ELR (cell line): ENCODE measurements at places on chromosomes 6 and 20.

GRCh38 chr6:167796192-167796981 lies 30.3 kb upstream of the AFDN start:
- no peak for DNase-seq

DNA sequence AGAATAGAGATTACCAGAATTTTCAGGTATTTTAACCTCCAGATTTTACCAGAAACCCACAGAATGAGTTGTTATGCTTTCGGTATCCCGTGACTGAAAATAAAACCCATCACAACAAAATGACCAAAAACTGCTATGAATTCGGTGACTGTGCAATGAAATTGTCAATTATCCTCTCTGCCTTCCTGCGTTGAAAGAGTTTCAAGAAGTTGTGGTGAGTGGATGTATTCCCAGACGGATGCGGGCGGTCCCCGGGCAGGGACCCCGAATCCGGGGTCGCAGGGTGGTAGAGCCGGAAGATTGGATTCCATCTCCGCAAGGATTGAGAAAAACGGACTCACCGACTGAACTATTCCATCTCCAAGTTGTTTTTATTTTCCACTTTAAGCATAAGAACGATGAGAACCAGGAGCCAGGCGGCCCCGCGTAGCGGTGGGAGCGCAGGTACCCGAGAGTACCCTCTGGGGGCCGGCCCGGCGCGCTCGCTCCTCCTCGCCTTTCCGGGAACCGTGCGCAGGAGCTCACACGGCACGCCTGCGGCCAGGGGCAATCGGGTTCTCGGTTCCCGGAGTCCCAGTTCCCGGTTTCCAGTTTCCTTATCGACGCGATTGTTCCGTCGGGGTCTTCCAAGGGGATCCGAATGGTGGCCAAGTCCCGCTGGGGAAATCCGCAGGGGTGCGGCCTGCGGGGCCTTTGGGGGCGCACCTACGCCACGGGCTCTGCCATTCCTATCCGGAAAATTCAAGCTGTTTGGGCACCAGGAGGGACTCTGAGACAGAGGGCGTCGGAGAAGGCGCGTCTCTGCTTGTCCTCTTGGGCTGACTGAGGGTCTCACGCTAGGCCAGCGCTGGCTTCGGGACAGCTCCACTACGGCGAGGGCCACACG lies 104.9 kb upstream of the PRDM1 start:
- no peak for DNase-seq

DNA sequence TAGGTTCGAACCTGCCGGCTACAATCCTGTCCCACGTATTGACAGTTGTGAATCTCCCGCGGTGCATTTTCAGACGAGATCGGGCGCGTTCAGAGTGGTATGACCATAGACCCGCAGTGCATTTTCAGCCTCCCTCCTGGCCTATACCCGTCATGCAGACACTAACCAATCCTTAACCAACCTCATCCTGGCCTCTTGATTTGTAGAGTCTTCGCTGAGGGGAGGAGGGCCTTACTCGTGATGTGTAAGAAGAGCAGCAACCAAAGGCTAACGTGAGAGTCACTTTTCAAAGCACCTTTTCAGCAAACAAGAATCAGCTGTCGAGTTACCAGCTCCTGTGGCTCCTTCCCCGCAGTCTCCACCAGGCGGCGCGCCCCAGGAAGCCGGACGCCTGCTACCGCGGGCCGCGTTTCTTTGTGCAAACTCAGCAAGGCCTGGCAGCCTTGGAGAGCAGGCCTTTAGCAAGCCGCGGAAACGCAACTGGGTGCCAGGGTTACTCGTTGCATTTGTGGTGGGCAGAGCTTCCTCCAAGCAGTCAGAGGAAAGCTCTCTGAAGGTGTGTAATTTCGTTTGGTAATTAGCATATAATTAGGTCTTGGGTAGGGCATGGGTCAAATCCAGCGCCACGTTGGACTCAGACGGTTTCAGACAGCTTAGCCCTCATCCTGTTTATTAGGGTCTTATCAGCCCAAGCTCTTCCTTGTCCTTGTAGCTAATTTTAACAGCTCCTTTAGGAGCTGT lies 139.8 kb downstream of the OR2B2 start:
- peak; percentile 87 for DNase-seq

DNA sequence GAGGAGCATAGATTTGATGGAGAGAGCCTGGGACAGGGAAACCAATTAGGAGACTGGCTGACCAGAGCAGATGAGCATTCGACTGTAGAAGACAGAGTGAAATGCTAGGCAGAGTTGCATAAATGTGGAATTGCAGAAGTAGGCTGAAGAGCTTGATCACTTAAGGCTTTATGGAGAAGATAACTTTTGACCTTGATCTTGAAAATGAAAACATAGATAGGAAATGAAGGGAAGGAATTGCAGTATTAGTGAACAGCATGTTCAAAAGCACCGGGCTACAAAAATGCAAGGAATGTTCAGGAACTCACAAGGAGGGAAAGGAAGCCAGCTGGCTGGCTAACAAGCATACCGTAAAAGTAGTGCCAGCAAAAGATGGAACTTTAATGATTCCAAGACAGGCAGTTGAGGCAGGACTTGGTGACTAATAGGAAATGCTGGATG lies 20.5 kb upstream of the LTV1 start:
- DNase-seq = peak; percentile 22

DNA sequence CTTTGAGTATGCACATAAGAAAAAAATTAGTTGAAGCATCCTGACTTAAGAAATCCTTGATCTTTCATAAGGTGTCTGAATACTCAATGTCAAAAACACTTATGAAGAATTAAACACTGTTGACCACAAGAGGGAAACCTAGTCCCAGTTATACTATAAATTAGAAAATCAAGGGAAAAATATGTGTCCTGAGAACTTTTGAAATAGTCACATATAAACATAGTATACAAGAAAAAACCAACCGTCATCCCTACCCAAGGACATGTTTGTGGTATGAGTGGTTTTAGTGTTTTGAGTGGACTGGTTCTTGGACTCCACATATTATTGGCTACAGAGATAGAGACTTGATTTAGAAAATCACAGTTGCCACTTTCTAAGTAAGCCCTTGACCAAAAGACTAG lies 7.6 kb upstream of the HLA-DRA start:
- DNase-seq = peak; percentile 55

DNA sequence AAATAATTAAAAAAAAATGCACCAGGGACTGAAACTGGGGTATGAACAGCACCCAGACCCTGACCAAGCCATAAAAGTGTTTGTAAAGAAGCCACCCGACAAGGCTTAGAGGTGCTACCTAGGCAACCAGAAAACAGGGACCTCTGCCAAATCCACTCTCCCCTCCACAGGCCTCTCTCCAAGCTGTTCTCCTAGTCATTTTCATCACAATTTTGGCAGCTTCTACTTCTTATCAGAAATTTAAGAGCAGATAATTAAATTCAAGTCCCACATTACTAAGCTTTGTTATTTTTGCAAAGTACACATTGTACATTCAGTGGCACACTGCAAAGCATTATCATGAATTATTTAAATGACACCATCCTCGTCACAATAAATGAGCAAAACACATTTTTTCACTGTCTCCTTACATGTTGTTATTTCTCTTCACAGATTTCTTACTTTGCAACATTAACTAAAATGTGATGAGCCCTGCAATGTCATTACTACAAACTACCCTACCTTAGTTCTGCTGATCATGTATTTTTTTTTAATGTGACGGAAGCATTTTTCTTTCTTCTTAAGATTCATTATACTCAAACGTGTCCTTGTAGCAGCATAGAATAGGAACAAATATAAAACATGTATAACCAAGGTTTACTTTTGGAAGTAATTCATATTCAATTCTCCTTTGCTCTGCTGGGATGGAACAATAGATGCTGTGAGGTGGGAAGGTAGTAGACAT lies 38.1 kb downstream of the ECT2L start:
- DNase-seq = no peak

DNA sequence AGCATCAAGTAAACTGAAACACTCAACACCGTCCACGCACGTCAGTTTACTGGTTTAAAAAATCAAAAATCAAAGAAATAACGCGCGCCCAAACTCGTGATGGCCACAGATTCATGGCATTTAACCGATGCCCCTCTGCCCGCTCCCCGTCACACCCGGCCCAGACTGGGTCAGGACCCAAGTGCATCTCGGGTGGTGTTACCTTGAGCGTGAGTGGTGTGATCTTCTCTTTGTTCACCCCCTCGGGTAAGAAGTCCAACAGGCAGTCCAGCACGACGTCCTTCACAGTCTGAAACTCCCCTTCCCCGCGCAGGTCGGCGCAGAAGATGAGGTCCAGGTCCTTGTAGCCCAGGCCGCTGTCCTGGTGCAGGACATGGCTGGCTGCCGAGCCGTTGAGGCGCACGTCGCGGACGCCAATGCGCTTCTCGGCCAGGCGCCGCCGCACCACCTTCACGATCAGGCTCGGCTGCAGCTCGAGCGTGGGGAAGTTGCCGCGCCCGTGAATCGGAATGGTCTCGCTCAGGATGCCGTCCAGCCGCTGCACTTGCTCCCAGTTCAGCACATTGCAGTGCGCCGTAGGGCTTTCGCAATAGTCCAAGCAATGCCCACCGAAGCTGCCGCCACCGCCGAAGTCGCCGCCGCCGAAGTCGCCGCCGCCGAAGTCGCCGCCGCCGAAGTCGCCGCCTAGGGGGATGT lies 945 bp downstream of the TENT5A start:
- peak; percentile 62 for DNase-seq

DNA sequence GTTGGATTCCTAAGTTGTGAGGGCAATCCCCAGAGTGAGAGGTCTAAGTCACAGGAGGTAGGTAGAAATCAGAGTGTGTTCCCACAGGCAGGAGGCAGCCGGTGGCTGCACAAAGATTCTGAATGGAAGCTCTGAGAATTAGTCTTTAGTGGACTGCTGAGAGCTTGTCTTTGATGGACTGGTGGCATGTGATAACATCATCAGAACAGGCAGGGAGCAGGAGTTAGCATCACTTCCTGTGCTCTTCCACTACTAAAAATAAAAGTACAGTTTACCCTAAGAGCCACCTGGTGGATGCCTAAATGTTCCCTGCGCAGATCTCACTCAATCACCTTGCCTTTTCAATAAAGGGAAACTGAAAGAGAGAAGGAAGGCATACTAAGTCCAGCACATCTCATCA lies 294.6 kb upstream of the POU3F2 start:
- no peak for DNase-seq

DNA sequence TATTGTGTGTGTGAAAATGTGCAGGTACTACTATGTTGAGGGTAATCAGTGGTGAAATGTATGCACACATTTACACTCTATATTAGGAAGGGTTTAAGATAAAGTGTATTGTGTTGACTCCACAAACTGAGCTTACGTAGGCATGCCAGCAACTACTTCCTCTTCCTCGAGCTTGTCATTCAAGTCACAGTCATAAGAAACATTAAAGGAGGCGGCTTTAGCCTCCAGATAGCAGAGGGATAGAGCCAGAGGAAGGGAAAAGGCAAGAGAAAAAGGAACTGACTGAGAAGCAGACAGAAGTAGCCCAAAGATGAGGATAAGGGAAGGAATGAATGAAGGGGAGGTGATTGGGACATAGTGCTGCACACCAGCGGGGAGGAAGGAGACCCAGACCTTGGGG lies 55.2 kb downstream of the SMLR1 start:
- no peak for DNase-seq

GRCh38 chr6:137788248-137788647 lies 78.8 kb upstream of the TNFAIP3 start:
- DNase-seq = no peak

DNA sequence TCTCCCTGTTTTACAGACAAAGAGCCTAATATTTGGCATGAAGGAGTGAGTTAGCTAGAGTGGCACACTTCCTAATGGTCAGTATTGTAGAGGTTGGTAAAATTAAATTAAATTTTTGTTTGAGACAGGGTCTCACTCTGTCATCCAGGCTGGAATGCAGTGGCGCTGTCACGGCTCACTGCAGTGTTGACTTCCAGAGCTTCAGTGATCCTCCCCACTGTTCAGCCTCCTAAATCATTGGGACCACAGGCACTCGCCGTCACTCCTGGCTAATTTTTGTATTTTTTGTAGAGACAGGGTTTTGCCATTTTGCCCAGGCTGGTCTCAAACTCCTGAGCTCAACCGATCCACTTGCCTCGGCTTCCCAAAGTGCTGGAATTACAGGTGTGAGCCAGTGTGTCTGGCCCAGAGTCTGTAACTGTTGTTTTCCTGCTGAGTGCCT lies 70.9 kb downstream of the SCAND1 start:
- DNase-seq = peak; percentile 53

DNA sequence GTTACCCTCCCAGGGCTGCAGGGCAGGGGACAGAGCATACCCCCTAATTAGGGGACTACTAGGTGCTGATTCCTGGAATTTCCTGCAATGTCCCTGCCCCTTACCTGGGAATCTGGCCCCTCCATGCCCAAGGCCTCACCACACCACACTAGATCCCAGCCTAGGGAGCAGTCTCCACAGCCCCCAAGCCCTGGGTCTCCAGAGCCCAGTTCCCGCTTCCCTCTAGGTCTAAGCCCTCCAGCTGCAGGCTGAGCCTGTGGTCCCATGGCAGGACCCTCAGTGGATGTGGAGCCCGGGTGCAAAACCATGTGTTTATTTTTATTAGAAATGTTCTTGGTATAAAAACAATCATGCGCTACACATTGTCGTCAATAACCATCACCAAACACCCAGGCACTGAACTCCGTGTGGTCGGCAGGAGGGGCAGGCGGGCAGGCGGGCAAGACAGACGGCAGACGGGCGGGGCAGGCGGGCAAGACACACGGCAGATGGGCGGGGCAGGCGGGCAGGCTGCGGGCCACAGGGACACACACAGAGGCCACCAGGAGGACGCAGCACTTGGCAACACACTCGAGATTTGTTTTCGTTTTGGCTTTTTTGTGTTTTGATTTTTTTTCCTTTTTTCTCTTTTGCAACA lies 124.2 kb downstream of the GRM4 start:
- no peak for DNase-seq

- DNase-seq = peak; percentile 93
Observed at GRCh38 chr6:155273431-155273830, 9.6 kb downstream of the CLDN20 start.

DNA sequence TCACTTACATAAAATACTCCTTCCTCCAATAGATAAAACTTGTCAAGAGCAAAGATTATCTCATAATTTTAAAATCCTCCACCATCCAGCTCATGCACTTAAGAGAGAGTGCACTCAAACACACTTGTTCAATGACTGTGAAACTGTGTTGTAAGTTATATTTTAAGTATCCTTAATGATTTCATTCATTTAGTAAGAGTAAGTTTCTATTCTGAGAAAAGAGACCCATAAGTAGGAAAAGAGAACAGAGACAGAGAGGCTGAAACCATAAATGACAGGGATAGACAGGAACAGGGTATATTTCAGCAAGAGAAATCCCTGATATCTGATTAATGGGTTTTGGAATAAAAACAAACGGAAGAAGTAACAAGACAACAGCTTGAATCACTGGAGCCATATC lies 8.2 kb downstream of the SSR1 start:
- DNase-seq = no peak

DNA sequence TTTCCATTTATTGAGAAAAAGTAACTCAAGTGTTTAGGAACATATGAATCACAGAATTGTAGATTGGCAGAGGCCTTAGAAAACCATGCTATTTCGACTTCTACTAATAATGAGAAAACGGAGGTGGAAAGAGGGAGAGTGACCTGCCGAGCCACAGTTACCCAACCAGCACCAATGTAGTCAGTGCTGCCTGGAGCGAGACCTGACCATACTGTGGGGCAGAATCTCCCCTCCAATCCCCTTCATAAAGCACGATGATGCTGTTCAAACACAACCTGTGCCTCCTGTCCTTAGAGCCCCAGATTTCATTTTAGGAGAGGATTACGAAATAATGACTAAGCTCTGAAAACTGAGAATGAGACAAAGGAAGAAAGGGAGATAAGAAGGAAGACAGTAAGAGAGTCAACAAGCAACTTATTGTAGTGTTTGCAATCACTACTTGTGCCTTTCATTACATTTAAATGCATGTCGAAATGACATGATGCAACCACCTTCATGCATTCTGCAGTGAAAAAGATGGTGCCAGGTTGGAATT lies 70.6 kb downstream of the ATXN1 start:
- DNase-seq = peak; percentile 47
